Uterus (tissue), 4 donors: ENCODE measurements at places on chromosomes 4 and X. TPM values are rescaled to one million over a fixed set of nuclear protein-coding genes. Genes with fewer than 3 reads are reported as not detected.

GRCh38 chr4:6710996-6711395 lies 1.3 kb upstream of the MRFAP1L1 start:
- no peak overlapping the region for H3K27ac ChIP-seq
- peaks cover 5% of the 10 kb centered on the region for H3K4me1 ChIP-seq
- no peaks in the 10 kb centered on the region for H3K36me3 ChIP-seq
- DNase-seq = no peak
- H3K4me3 ChIP-seq = no peak overlapping the region
- no peaks in the 10 kb centered on the region for H3K27me3 ChIP-seq

DNA sequence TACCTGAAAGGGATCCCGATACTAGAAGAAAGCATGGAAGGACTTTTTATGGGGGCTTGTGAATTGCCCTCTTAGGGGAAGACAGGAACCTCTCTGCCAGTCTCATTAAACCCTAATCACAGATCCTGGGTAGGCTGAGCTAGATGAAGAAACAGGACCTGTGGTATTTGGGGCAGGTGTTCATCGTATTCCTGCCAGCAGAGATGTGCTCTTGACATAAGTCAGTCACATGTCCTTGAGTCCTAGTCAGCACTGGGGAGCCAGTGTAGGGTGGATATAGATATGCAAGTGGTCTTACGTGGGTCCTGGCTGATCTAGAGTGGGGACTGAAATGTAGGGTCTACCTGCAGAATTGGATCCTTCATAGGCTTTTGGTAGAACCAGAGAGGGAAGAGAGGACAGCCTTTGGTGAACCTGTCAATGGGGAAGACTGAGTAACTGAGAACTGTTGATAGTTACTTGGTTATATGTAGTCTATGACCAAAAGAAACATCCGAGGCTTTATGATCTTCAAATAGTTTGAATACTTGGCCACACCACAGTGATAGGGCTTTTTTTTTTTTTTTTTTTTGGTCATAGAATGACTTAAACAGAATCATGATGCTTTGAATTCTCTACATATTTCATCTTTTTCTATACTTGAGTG lies 63.5 kb upstream of the WDR1 start:
- DNase-seq = no peak
- no peaks in the 10 kb centered on the region for H3K36me3 ChIP-seq
- H3K4me3 ChIP-seq = no peak overlapping the region
- no peaks in the 10 kb centered on the region for H3K4me1 ChIP-seq

DNA sequence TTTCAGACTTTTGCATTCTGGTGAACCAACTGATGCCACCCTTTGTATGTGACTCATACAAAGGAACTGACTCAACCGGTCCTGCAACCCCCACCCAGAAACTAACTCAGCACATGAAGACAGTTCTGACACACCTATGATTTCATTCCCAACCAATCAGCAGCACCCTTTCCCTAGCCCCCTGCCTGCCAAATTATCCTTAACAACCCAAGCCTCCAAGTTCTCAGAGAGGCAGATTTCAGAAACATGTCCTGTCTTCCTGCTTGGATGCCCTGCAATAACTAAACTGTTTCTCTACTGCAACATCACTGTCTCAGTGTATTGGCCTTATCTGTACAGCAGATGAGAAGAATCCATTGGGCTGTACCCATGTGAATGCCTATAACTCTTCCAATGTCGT lies 284.7 kb downstream of the CAMK2D start:
- H3K4me1 ChIP-seq = no peaks in the 10 kb centered on the region
- H3K36me3 ChIP-seq = no peaks in the 10 kb centered on the region
- no peak overlapping the region for H3K4me3 ChIP-seq
- H3K27me3 ChIP-seq = no peaks in the 10 kb centered on the region
- DNase-seq = no peak

TMEM128 gene
- 43.3 TPM for total RNA-seq

DOK7 gene
- total RNA-seq = 0.26 TPM

GABRG1 gene
- not detected for total RNA-seq
